AG09309 (cell line): ENCODE measurements at places on chromosomes 2 and 18.

DNA sequence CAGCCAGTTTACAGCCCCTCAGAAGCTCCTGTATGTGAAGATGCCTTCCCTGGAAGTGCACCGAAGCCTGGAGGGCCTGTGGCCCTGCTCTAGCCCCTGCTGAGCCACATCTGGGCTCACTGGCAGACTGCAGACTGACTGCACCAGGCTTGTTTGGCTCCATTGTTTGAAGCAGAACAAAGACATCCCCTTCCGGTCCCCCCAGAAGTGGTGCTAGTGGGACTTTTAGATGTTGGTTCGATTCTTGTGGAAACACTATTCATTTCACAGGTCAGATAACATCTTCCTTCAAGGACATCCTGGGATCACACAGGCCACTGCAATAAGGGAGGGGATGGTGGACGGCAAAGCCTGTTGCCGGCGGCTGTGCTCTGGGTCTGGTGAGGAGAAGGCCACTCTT lies 57.8 kb upstream of the CBLN2 start:
- DNase-seq, result no peak

DNA sequence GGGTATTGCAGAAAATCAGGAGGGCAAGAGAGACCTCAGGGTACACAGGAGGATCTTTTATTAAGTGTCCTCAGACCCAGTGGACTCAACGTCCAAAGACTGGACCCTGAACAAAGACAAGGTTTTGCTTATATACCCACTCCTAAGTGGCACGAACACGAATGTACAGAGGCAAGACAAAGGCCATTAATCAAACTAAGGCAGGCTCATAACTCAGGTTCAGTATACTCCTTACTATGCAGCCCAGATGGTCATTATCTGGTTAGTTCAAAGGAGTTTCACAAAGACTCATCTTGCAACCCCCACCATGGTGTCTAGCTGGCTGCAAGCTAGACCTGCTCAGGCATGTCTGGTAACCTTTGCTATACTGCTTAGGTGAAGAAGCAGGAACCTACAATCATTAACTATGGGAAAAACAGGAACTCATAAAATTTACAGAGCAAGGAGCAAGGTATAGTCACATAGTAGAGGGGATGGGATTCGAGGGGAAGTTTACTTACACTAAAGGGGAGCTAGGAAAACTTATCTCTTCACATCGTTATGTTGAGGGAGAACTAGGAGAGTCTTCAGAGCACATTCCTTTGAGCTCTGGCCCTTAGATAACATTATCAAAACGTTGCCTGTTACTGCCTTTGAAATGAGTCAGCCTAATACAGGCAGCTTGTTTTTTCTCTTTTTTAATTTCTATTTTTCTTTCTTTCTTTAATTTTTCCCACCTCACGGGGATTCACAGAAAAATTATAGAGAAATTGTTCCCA lies 33.9 kb downstream of the SLC4A3 start:
- no peak for DNase-seq

DNA sequence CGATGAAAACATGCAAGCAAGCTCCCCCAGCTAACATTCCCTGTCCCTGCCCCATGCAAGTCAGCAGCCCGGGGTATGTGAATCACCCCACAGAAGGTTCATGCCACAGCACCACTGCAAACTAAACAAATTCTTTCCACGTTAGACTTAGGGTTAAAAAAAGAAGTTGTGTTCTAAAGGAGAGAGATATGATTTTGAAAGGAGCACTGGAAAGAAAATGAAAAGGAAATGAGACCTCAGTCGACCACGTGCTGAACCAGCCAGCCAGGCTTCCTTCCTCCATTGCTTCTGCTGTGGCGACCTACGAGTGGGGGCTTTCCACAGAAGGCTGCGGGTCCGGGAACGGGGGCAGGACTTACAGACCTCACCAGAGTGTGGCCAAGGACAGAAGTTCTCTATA lies 52.0 kb downstream of the ARL4C start:
- DNase-seq, result peak; percentile 79

DNA sequence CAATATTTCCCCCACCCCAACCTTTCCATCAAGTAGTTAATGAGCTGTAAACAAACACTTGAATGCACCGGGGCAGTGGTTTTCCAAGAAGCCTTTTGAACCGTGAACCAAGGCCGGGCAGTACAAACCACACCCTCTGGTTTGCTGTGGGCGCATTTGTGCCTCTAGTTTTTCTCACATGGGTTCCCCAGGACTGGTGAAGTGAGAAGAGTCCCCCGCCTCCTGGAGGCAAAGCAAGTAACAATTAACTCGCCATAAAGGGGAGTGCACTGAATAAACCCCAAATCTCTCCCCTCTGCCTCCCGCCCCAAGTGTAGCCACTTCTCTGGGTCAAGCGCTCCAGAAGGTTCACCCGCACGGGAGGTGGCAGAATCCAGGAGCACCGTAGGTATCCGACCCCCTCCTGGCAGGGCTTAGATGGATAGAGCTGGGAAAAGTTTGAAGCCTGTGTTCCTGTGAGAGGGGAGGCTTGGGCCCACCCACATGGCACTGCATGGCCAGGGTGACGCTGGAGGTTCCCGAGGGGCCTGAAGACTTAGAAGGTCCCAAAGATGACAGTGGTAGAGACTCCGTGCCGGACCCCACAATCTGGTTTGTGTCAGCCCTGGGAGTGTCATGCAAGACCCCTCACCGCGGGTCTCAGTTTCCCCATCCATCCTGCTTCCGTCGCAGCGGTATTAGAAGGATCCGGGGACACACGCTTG lies 182.2 kb downstream of the SMAD2 start:
- DNase-seq, result no peak

- DNase-seq, result no peak
These were observed 32.4 kb upstream of the ATL2 start for GRCh38 chr2:38409156-38410102.

- no peak for DNase-seq
These were observed 103.0 kb downstream of the GPR39 start for GRCh38 chr2:132519566-132519965.

- no peak for DNase-seq
These were observed 463.7 kb upstream of the DSEL start for GRCh38 chr18:67980241-67980640.

GRCh38 chr2:207766697-207767460 lies 2.8 kb downstream of the FZD5 start:
- no peak for DNase-seq
